ENCODE measurements at places on chromosomes 12 and 14. TPM values are rescaled to one million over a fixed set of nuclear protein-coding genes. Genes with fewer than 3 reads are reported as not detected.

GRCh38 chr12:129871991-129872972 lies 31.5 kb downstream of the TMEM132D start:
- peak; percentile 10 for DNase-seq

DNA sequence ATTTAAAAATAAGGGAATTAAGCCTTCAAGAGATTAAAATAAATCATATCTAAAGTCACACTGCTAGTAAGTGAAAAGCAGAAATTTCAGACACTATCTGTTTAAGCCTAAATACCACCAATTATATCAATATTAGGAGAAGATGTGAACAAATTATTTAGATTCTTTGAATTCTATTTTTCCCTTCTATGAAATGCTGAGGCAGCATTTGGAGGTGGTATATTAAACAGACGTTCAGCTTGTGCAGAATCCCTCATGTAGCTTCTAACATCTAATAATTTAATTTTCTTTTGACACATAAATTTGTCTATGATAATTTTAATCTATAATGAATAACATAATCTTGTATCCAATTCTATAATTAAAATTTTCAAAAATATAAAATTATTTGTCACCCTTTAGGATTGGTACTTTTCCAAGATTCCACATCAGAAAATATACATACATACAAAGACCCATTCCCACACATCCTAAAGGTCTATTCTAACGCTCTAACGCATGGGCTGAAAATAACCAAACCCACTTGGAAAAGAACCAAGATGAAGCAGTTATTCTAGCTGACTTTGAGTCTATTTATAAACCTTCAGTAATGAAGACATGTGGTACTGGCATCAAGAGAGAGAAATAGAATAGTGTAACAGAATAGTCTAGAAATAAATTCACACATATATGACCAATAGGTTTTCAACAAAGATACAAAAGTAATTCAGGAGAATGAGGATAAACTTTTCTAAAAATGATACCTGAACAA lies 751.8 kb downstream of the GALC start:
- DNase-seq, result no peak

DNA sequence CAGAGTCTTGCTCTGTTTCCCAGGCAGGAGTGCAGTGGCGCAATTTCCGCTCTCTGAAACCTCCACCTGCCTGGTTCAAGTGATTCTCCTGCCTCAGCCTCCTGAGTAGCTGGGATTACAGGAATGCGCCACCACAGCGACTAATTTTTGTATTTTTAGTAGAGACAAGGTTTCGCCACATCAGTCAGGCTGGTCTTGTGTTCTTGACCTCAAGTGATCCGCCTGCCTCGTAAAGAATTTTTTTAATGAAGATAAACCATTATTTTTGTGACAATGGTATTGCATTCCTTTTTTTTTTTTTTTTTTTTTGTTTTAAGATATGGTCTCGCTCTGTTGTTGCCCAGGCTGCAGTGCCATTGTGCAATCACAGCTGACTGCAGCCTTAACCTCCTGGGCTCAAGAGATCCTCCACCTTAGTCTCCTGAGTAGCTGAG lies 25.8 kb downstream of the ACVR1B start:
- DNase-seq, result no peak

DAO gene
- not detected for total RNA-seq

DNA sequence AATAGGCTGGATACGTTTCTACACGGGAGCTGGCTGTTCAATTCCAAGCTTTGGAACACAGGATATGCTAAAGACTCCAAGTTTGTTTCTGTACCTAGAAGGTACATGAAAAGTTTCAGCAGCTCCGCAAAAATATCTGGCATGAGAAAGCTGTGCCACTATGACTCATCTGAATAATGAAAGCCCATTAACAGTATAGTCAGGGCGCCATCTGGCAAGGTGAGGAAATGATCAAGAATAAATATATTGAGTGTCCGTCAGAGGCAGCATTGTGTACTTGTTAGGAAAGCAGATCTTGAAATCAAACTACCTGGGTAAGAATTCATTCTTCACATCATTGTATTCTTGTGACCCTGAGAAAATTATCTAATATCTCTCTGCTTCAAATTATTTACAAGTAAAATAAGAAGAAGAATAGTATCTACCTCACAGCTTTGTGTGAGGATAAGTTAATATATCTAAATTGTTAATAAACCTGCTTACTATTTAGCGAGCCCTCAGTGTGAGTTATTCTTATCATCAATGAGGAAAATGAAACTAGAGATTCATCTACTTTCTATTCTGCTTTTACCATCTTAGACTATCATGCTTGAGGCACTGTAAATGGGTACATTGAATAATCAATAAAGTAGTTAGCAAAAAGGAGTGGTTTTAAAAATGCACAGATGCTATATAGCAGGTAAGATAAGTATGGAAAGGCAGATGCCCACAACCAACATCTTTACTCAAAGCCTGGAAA lies 53.5 kb downstream of the FSCB start:
- no peak for DNase-seq

DNAI7 gene
- total RNA-seq, result 0.37 TPM

DNA sequence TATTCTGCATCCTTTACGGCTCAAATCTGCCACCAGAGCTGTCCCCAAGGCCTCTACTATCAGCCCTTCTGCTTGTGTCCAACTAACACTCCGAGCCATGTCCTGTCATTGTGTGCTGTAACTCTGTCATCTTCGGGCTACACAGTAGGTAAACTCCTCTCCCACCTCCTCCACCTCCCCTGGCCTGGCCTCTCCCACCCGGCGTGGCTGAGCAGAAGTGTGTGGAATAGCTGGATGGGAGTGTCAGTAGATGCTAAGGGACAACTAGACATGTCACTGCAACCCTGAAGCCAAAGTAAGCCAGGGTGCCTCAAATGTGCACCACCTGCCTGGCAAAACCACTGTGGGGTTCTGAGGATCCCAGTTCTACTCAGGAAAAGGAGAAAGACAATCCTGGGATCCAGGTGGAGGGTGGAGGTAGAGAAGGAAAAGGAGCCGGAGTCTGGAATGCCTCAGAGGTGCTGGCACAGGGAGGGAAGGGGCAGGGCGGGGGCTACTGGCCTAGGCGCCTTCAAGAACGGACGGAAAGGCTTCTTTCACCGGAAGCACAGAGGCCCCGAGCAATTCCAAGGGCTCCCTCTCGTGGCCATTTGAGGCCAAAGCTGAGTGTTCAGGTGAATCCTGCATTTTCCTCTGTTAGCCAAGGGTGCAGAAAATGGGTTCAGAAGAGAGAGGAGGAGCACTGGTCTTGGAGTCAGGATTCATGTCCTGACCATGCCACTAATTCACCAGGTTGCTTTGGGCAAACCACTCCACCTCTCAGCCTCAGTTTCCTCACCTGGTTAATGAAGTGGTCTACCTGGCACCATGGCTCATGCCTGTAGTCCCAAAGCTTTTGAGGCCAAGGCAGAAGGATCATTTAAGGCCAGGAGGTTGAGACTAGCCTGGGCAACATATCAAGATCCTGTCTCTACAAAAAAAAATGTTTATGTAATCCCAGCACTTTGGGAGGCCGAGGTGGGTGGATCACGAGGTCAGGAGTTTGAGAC lies 20.5 kb upstream of the FAM181A start:
- DNase-seq, result peak; percentile 58

DNA sequence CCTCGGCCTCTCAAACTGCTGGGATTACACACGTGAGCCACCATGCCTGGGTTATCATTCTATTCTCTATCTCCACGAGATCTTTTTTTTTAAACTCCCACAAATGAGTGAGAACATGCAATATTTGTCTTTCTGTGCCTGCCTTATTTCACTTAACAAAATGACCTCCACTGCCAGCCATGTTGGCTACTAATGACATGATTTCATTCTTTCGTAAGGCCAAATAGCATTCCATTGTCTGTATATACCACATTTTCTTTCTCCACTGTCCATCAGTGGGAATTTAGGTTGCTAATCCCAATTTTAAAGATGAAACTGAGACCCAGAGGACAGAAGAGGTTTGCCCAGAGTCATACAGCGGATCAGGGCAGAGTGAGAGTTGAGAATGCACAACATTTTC lies 10.9 kb upstream of the TRPV4 start:
- DNase-seq, result no peak

TAS2R8 gene
- not detected for total RNA-seq

DNA sequence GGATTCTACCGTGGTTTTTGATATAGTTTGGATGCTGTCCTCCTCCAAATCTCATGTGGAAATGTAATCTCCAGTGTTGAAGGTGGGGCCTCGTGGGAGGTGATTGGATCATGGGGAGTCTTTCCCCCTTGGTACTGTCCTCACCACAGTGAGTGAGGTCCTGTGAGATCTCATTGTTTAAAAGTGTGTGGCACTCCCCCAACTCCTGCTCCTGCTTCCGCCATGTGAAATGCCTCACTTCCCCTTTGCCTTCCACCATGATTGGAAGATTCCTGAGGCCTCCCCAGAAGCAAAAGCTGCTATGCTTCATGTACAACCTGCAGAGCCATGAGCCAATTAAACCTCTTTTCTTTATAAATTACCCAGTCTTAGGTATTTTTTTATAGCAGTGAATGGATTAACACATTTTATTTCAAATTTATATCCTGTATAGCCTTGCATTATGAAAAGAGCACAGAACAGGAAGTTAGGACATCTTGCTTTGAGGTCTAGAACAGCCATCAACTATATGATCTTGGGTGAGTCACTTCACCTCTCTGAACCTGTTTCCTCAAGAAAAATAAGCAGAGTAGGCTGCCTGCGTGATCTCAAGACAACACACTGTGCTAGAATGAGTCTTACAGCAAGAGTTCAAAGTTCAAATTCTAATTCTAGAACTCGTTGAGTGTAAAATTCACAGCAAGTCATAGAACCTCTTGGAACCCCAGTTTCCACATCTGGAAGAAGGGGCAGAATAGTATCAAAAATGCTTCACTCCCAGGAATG lies 160.9 kb upstream of the EEA1 start:
- DNase-seq, result no peak

GRCh38 chr12:94566345-94566744 lies 84.0 kb downstream of the TMCC3 start:
- no peak for DNase-seq

TTC9 gene
- total RNA-seq, result 4.2 TPM

ADCY6 gene
- total RNA-seq, result 79.5 TPM

- no peak for DNase-seq
Observed at GRCh38 chr12:105120551-105120950, 13.0 kb downstream of the WASHC4 start.

GRIP1 gene
- total RNA-seq, result 38.4 TPM

DNA sequence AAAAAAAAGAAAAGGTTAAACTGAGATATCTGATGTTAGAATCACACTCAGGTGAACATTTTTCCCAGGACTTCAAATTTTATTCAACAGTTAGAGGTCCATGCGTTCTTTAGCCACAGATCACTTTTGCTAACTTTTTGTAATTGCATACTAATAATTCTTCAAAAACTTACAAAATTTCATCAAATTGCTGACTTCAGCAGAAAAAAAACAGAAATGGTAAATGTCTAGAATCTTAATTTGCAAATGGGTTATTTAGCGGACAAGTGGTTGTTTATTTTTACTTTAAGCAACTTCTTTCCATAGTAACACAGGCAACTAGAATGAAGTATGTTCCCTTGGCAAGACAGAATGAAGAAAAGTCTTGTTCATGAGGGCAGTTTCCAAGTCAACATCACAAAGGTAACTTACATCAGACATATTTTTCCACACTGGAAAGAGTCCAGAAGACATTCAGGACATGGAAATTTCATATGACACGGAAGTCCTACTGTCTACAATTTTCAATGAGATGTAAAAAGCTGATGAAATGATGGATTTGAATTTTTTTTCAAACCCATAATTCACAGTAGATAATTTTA lies 62.5 kb upstream of the SOX5 start:
- DNase-seq, result no peak

GRCh38 chr12:644818-645552 lies 18.3 kb downstream of the NINJ2 start:
- no peak for DNase-seq

Measured in neural crest cell (in vitro differentiated cells).